Upper lobe of right lung (tissue), 1 donor: ENCODE measurements at places on chromosomes 2 and 18. TPM values are rescaled to one million over a fixed set of nuclear protein-coding genes. Genes with fewer than 3 reads are reported as not detected.
A peak's percentile ranks its signal among the peaks of the same experiment; 100 is the strongest.

GRCh38 chr2:108613261-108614042, 79.2 kb downstream of the LIMS1 start:
- H3K4me3 ChIP-seq = no peak overlapping the region
- no peaks in the 10 kb centered on the region for H3K36me3 ChIP-seq
- peaks cover 72% of the 10 kb centered on the region for H3K4me1 ChIP-seq
- H3K27me3 ChIP-seq = no peaks in the 10 kb centered on the region
- DNase-seq = no peak

GRCh38 chr2:179558010-179558934, 293.6 kb upstream of the SESTD1 start:
- H3K4me3 ChIP-seq = peak overlapping the region; percentile 11
- H3K4me1 ChIP-seq = no peaks in the 10 kb centered on the region
- H3K27me3 ChIP-seq = no peaks in the 10 kb centered on the region
- no peaks in the 10 kb centered on the region for H3K36me3 ChIP-seq
- H3K27ac ChIP-seq = peak overlapping the region; percentile 21

GRCh38 chr2:126658905-126659561, 3.1 kb downstream of the GYPC start:
- H3K27ac ChIP-seq = peak overlapping the region; percentile 91
- H3K27me3 ChIP-seq = no peaks in the 10 kb centered on the region
- peaks cover 72% of the 10 kb centered on the region for H3K4me1 ChIP-seq
- no peaks in the 10 kb centered on the region for H3K36me3 ChIP-seq

DNA sequence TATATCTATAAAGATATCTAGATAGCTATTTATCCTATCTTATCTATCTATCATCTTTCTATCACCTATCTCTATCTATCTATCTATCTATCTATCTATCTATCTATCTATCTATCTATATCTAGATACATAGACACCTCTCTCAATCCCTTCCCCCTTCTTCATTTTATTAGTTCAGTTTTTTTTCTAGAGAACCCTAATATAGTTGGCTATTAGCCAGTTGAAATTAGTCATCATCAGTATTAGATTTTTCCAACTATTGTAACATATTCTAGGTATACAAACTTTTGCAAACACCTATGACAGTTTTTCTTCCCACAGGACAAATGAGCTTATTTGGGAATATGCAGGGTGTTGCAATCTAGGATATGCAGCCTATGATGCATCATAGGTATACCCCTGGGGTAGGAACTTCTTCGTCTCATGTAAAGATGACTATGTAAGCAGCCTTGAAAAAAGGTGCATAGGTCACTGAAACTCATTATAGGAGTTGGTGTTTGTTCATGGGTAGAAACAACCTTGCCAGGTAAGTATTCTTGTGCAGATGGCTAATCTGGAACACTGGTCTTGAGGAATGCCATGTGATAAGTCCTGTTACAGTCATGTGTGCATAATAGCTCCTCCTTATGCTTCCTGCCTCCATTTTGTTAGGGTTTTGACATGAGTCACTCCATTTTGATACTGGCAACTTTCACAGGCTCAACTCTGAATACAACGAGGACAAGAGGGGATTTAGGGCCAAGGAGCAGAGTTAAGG, 160.7 kb upstream of the ZSWIM2 start:
- H3K27ac ChIP-seq = no peak overlapping the region
- no peaks in the 10 kb centered on the region for H3K36me3 ChIP-seq
- H3K4me3 ChIP-seq = no peak overlapping the region
- no peaks in the 10 kb centered on the region for H3K4me1 ChIP-seq
- no peak for DNase-seq

GRCh38 chr2:234981197-234982095, 29.6 kb downstream of the SH3BP4 start:
- peak overlapping the region; percentile 82 for H3K27ac ChIP-seq
- no peaks in the 10 kb centered on the region for H3K36me3 ChIP-seq
- H3K27me3 ChIP-seq = no peaks in the 10 kb centered on the region
- no peak for DNase-seq
- peaks cover 52% of the 10 kb centered on the region for H3K4me1 ChIP-seq
- H3K4me3 ChIP-seq = peak overlapping the region; percentile 18

DNA sequence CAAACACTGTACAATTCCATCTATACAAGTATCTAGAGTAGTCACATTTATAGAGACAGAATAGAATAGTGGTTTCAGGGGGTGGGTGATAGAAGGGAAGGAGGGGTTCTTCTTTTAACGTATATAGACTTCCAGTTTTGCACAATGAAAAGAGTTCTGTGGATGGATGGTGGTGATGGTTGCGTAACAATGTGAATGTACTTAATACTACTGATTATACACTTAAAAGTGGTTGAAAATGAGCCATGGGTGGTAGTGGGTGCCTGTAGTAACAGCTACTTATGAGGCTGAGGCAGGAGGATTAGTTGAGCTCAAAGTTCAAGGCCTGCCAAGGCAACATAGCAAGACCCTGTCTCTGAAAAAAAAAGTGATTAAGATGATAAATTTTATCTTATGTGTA, 85.8 kb downstream of the SETBP1 start:
- H3K27ac ChIP-seq = no peak overlapping the region
- DNase-seq = no peak
- no peak overlapping the region for H3K4me3 ChIP-seq
- H3K36me3 ChIP-seq = no peaks in the 10 kb centered on the region
- no peaks in the 10 kb centered on the region for H3K27me3 ChIP-seq

- no peak overlapping the region for H3K4me3 ChIP-seq
- no peaks in the 10 kb centered on the region for H3K4me1 ChIP-seq
- no peak overlapping the region for H3K27ac ChIP-seq
- no peak for DNase-seq
- H3K36me3 ChIP-seq = no peaks in the 10 kb centered on the region
These were observed 22.8 kb downstream of the GALNT1 start for GRCh38 chr18:35604369-35604768.

DNA sequence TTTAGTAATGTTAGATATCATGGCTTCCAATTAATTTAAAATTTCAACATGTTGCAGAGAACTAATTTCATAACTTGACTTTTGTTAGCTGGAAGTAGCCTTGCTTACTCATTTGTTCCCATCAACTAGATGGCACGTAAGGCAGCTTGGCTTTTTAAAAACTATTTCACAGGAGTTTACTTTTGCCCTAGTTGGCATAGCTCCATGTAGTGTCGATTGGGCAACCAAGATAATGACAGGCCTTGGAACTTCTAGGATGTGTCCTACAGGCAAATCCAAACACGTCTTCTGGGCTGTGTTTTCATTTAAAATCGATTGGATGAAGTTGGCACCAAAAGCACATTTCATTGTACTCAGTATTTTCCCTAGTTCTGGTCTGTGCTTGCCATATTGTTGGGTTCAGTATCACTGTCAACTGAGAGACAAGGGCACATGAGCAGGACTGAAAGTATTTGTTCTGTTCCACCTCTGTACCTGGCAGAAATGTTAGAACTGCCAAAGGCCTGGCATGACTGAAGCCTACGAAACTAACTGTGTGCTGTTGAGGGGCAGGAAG, 29.4 kb downstream of the HADHB start:
- H3K4me3 ChIP-seq = no peak overlapping the region
- no peaks in the 10 kb centered on the region for H3K27me3 ChIP-seq
- peaks cover 38% of the 10 kb centered on the region for H3K36me3 ChIP-seq

ALPG gene
- total RNA-seq = 0.49 TPM

ALLC gene
- total RNA-seq = not detected

FKBP7 gene
- 7.3 TPM for total RNA-seq
